ENCODE measurements at places on chromosomes 1 and 21. TPM values are rescaled to one million over a fixed set of nuclear protein-coding genes. Genes with fewer than 3 reads are reported as not detected.

DNA sequence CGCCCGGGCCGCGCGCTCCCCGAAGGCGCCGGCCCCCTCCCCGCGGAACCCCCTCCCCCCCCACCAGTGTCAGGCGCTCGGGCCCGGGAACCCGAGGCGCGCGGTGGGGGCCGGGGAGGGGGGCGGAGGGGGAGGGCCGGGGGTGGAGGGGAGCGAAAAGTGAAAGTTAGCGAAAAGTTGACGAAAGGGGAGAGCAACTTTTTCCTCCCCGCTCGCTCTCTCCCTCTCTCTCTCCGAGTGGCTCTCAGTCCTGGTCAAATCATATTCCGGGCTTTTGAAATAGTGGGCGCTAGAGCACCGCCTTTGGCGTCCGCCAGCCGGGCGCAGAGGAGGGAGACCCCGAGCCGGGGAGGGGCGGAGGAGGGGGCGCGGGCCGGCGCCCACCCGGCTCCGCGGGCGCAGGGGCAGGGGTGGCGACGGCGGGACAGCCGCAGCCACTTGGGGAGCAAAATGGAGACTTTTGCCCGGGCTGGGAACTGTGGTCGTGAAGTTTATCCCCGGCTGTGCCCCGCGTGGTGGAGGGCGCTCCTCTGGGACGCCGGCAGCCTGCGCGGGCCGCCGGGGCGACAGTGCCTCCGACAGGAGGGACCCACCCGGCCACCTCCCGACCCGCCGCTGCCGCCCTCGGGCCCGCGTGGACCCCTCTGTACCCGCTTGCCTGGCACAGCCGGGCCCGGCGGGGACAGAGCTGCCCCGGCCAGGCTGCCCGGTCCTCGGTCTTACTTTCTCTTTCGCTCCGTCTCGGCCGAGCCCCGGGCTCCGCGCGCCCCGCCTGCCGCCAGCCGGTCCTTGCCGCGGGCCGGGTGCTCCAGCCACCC, 697 bp downstream of the PRDM16 start:
- H3K27ac ChIP-seq = peak overlapping the region; percentile 91
- DNase-seq = peak; percentile 90
- no peaks in the 10 kb centered on the region for H3K36me3 ChIP-seq
- H3K4me3 ChIP-seq = peak overlapping the region; percentile 65
- H3K27me3 ChIP-seq = peaks cover 97% of the 10 kb centered on the region
- peaks cover 33% of the 10 kb centered on the region for H3K4me1 ChIP-seq

- no peak overlapping the region for H3K4me3 ChIP-seq
- H3K36me3 ChIP-seq = no peaks in the 10 kb centered on the region
- no peaks in the 10 kb centered on the region for H3K4me1 ChIP-seq
- no peaks in the 10 kb centered on the region for H3K27me3 ChIP-seq
Observed at GRCh38 chr21:36489776-36490165, 9.8 kb upstream of the CLDN14 start.

- H3K36me3 ChIP-seq = no peaks in the 10 kb centered on the region
- H3K4me1 ChIP-seq = no peaks in the 10 kb centered on the region
- no peak overlapping the region for H3K27ac ChIP-seq
- DNase-seq = no peak
Observed at GRCh38 chr1:242430956-242431355, 93.5 kb downstream of the PLD5 start.

- H3K27me3 ChIP-seq = peaks cover 5% of the 10 kb centered on the region
- H3K4me1 ChIP-seq = no peaks in the 10 kb centered on the region
- no peak overlapping the region for H3K27ac ChIP-seq
- DNase-seq = no peak
Observed at GRCh38 chr1:119838236-119838635, 27.0 kb upstream of the REG4 start.

DNA sequence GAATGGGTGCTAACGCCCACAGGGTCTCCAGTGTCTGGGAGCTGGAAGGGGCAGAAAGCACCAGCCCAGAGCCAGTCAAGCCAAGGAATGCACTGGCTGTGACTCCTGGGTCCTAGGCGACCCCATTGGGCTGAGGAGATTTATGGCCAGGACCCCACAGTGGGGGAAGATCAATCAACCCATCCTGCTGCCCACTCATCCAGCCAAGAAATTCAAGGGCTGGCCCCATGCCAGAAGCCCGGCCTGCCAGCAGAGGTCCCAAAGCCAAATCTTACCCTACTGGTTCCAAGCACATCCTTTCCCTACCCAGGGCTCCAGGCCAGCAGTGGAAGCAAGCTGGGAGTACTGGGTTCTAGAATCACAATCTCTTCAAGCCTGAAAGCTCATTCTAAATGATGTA, 6.8 kb upstream of the PDZK1IP1 start:
- DNase-seq = no peak
- no peak overlapping the region for H3K4me3 ChIP-seq
- peaks cover 17% of the 10 kb centered on the region for H3K4me1 ChIP-seq
- no peak overlapping the region for H3K27ac ChIP-seq

DNA sequence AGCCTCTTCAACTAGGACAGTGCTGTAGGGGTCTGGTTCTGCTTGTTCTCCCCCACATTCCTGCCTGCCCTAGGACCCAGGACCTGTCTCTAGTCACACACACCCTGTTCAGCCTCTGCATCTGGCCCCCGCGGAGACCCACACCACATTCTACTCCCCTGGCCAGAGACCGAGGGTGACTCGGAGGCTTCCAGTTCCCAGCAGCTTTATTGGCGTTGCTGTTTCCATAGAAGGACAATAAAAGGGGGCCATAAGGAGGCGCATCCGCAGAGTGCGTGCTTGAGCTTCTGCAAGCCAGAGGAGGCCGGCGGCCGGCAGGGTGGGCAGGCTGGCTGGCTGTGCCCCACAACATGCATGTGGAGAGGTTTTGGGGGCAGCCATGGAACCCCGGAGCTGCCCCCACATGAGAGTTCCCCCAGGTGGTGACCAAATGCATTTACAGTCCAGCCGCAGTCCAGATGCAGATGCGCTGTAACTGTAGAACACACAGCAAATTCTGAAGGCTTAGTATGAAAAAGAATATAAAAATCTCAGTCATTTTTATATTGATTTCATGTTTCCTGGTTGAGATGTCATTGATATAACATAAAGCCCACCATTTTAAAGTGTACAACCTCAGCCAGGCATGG, 52.4 kb downstream of the PDE9A start:
- no peaks in the 10 kb centered on the region for H3K4me1 ChIP-seq
- no peak overlapping the region for H3K27ac ChIP-seq
- no peaks in the 10 kb centered on the region for H3K27me3 ChIP-seq

GRCh38 chr1:70465911-70466310, 54.8 kb downstream of the CTH start:
- H3K36me3 ChIP-seq = no peaks in the 10 kb centered on the region
- DNase-seq = no peak
- no peaks in the 10 kb centered on the region for H3K4me1 ChIP-seq
- no peak overlapping the region for H3K27ac ChIP-seq
- no peaks in the 10 kb centered on the region for H3K27me3 ChIP-seq

The LCE1F gene
- polyA plus RNA-seq = not detected

The EPHA2 gene
- polyA plus RNA-seq = 38.3 TPM

The NPPA gene
- 1.0 TPM for polyA plus RNA-seq

Data from left lung (tissue), 14 donors.